ENCODE measurements at places on chromosomes 4 and X.

GRCh38 chr4:25859429-25860148, 3.2 kb downstream of the SEL1L3 start:
- DNase-seq, result no peak

GRCh38 chrX:340641-341423, 22.2 kb upstream of the GTPBP6 start:
- no peak for DNase-seq

GRCh38 chr4:99784842-99785241, 31.8 kb upstream of the DAPP1 start:
- DNase-seq, result no peak

GRCh38 chr4:30256116-30256832, 463.9 kb upstream of the PCDH7 start:
- no peak for DNase-seq

GRCh38 chr4:6680372-6681034, 13.2 kb upstream of the S100P start:
- DNase-seq, result no peak

DNA sequence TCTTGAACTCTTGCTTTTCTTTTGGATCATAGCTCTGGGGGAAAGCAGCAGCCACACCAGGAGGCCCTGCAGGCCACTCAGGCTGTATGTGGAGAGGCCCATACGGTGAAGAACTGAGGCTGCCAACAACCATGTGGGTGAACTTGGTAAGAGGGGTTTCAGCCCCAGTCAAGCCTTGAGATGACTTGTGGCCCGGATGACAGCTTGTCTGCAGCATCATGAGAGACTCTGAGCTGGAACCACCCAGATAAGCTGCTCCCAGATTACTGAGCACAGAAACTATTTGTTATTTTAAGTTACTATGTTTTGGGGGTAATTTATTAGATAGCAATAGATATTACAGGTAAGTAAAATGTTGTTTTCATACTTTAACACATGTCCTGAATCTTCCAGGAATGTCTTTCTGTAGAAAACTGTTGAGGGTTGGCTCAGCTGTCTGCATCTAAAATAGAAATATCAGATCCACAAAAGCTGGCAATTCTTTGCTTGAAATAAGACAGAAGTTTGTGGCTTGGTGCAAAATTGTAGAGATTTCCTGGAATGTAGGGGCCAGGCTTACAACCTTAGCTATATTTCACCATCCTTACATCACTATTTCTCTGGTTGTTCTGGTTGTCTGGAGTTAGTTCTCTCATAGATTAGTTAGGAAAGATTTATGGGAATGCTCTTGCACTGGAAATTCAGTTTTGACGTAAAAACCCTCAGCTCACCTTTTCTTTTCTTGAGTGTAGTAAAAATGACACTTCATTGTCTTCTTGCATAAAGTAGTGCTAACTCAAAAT, 272.1 kb downstream of the RAPGEF2 start:
- no peak for DNase-seq

- DNase-seq, result no peak
Measured at GRCh38 chrX:136850441-136851175, 29.9 kb downstream of the RBMX start.

- DNase-seq, result no peak
Measured at GRCh38 chrX:149506349-149506748, 1.2 kb upstream of the IDS start.

- DNase-seq, result no peak
Measured at GRCh38 chr4:20288846-20289512, 37.3 kb downstream of the SLIT2 start.

- DNase-seq, result no peak
Measured at GRCh38 chrX:152927858-152928760, 30.2 kb downstream of the ZNF185 start.

GRCh38 chr4:89837993-89838390, 1.0 kb upstream of the SNCA start:
- DNase-seq, result no peak

DNA sequence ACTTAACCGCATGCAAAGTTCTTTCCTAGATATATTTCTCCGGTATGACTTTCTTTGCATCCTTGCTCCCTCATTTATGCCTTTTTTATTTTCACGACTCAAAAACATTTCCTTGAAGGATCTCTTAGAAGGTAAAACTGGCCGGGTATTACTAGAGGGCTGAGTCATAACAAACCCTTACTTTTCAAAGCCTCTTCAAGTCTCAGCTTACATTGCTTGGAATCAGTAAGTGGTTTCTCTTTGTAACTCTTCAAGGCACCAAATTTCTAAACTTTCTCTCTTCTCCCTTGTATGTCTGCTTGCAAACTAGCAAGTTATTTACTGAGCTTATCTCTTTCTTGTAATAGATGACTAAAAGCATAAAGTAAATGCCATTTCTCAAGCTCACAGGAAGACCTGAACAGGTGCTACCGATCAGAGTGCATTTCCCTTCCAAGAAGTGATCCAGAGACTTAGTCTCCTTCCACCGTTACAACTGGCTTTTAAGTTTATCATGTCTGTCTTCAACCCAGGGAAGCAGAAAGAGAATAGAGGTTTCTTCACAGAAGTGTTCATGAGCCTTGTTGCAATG, 75.5 kb downstream of the ANXA10 start:
- DNase-seq, result no peak

DNA sequence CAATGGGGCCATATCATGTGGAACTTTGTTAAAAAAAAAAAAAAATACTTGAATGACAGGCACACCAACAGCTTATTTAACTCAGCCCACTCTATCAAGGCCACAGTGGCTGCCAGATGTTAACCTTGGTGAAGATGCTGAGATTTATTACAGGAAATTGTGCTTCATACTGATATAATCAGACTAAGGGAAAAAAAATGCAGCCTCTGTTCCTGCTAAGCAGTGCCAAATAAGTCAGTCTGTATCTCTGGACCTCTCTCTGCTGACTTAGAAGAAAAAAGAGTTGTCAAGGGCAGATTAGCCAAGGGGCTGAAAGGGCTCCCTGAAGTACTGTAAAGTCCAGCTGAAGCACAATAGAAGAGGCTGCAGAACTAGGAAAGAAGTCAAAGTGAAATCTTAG, 677.7 kb upstream of the HTR2C start:
- DNase-seq, result no peak

- no peak for DNase-seq
Measured at GRCh38 chr4:185346975-185347601, 48.6 kb downstream of the LRP2BP start.

- no peak for DNase-seq
Measured at GRCh38 chrX:11081511-11081910, 29.6 kb upstream of the HCCS start.

DNA sequence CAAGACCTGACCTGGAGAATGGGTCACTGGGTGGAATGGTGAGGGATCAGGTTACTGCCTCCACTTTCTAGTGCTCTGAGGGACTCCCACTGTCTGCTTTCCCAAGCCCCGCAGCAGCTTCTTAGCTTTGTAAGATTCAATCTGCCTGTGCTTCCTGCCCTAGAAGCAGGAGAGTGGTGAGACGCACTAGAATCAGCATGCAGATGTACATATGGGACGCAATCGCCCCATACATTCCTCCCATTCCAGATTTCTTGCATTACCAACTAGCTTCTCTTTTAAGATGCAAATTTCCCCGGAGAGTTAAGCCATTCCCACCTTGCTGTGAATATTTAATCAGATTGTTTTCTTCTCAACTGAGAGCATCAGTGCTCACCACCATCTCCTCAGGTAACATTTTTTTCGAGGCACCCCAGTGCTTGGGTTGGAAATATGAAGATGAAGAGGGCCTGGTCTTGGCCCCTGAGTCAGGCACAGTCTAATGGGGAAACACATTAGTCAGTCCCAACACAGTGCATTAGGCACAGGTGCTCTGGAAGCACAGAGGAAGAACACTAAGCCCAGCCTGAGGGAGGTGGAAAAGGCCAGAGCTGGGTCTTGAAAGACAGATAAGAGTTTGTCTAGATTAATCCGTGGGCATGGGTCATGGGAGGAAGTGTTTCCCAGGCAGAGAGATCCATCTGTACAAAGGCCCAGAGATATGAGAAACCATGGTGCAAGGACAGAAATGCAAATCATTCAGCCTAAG, 66.7 kb upstream of the PRPS1 start:
- no peak for DNase-seq

DNA sequence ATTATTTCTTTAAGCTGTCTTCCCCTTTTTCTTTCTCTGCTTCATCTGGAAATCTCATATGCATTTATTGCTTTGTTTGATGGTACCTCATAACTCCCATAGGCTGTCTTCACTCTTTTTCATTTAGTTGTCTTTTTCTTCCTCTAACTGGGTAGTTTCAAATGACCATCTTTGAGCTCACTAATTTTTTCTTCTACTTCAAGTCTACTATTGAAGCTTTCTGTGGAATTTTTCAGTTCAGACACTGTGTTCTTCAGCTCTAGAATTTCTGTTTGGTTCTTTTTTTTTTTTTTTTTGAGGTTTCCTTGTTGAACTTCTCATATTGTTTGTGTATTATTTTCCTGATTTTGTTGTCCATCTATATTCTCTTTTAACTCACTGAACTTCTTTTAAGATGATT, 23.0 kb downstream of the CASK start:
- no peak for DNase-seq

GRCh38 chr4:3369781-3370674, 71.7 kb upstream of the HGFAC start:
- no peak for DNase-seq

DNA sequence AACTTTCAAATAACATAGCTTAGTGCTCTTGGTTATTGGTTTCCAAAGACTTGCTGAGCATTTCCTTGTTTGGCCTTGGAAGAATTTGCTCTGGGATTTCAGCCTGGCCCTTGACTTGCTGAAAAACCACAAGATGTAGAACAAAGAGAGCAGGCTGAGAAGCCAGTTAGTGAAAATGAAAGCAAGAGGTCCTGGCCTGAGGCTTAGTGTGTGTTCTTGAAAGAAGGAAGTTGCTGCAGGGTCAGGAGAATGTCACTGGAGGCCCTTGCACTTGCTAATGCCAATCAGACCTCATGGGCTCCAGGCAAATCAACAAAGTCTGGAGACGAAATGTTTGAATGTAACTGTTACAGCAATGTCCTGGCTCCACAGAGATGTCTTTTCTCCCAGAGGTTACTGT, 79.4 kb downstream of the SYNPO2 start:
- no peak for DNase-seq

GRCh38 chr4:2272026-2272827, 10.3 kb upstream of the MXD4 start:
- no peak for DNase-seq

DNA sequence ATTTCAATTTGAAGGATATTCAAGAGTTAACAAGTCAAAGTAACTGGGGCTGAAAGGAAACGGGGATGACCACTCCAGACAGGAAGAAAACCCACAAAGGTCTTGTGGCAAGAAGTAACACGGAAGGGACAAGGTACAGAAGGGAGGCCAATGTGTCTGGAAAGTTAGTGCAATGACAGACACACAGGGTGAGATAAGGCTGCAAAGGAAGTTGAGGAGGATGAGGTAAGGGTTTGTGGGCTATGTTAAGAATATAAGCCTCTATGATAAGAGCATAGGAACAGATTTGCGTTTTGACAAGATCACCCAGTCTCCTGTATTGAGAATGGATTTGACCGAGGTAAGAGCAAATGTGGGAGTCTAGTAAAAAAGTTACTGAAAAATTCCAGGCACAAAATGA, 21.9 kb upstream of the EMCN start:
- DNase-seq, result no peak

- DNase-seq, result no peak
Measured at GRCh38 chr4:11632025-11632424, 203.3 kb upstream of the HS3ST1 start.

DNA sequence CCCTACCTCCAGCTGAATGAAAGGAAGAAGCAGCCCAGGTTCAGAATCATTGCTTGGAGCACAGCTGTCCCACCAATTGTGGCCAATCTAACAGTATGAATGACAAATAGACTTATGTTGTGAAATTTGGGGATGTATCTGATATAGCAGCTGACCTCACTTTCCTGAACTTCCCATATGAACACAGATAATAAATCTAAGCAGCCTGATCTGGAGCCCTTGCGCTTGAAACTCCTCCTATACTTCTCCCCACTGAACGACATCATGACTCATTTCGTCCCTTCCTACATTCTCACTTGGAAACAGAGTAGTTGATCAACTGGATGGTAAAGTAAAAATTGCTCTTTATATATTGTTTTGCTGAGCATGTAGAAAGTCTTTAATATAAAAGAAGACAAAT, 24.2 kb upstream of the AMELX start:
- no peak for DNase-seq

DNA sequence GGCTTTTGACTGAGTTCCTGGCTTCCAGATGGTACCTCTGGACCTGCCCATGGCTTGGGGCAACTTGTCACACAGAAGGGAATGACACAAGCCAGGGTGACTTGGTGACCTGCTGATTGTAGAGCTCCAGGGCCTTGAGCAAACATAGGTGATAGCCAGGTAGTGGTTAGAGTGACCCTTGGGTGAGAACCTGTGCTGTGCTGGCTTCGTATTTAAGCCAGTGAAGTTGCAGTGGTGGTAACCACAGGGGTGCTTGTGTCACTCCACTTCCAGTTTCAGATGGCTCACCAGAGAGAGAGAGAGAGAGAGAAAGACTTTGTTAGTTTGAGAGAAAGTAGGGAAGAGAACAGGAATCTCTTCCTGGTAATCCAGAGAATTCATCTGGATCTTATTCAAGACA, 471.6 kb downstream of the ZIC3 start:
- DNase-seq, result no peak

- no peak for DNase-seq
Measured at GRCh38 chr4:168524897-168525296, 28.0 kb downstream of the PALLD start.

GRCh38 chrX:130057209-130057608, 53.1 kb downstream of the ELF4 start:
- no peak for DNase-seq

DNA sequence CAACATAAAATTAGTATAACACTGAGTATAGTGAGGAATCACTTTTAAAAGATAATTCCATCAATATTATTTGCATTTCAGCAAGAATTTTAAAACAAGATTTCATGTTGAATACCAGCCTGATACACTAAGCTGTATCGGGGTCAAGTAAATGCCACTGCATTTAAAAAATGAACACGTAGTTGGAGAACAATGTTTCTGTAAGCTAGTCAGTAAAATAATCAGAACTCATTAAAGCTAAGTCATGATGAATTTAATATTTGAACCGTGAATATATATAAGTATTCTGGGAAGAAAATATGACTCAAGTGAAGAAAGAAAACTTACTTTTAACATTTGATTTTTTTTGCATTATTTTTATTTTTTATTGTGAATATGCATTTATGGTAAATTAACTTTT, 611.0 kb upstream of the PABPC4L start:
- DNase-seq, result no peak

Data from stimulated activated CD4-positive, alpha-beta T cell treated with anti-CD3 and anti-CD28 coated beads, Interleukin-1b, Interleukin-23, amount 100 ng/mL, for 1 hour (primary cell).